NCI-H187 (cell line): ENCODE measurements at places on chromosomes 16 and 17.

DNA sequence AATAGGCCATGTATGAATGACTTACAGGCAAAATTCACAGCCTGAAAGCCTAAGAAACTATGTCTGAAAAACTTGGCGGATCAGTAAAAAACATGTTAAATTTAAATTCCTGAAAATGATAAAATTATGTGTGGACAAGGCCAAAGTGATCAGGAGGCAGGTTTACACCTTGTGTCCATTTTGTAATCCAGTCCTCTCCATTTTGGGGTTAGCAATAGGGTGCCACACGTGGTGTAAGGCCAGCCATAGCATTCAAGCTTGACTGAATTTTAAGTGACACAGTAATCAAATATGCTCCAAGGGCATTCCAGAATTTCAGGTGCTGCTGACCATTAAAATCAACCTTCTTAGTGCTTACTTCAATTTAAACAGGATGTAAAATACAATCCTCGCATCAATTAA, 2.7 kb downstream of the RNF43 start:
- DNase-seq, result no peak

DNA sequence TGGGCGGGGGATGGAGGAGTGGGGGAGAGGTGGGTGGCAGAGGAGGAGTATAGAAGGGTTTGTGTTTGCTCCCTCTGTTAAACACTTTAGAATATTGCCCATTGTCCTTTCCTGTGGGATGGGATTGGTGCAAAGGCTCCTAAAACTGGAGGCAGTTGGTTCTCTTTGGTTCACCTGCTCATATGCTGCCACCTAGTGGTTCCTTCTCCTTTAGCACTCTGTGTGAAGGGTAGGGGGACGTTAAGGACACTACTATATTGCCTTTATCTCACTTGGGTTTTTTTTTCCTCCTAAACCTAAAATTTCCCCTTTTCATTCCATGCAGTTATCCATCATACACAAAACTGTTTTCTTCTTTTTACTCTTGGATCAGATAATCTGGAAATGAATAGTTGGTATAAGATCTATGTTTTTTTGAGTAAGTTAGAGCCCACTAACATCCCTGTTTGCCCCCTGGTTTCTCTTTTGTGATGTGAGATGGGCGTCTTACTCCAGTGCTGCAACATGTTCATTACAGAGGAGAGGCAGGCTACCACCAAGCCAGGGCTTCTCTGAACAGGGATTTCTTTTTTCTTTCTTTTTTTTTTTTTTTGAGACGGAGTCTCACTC, 23.8 kb downstream of the SNX11 start:
- peak; percentile 65 for DNase-seq

GRCh38 chr16:66004699-66005098, 361.8 kb upstream of the CDH5 start:
- DNase-seq, result no peak

DNA sequence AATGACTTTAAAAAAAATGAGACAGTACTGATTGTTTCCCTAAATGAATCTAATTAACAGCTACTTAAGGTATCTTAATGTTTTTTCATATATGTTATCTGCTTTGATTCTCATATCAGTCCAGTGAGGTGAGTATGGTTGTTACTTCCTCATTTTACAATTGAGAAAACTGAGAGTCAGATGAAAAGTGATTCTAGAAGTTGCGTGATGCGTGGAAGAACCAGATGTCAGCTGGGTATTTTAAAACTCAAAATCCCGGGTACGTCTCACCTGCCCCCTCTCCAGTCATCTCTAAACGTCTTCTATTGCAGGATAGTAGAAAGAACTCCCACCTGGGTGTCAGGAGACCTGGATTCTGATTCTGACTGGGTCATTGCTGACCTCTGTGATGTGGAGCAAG, 89.2 kb downstream of the MAP2K6 start:
- DNase-seq, result no peak

DNA sequence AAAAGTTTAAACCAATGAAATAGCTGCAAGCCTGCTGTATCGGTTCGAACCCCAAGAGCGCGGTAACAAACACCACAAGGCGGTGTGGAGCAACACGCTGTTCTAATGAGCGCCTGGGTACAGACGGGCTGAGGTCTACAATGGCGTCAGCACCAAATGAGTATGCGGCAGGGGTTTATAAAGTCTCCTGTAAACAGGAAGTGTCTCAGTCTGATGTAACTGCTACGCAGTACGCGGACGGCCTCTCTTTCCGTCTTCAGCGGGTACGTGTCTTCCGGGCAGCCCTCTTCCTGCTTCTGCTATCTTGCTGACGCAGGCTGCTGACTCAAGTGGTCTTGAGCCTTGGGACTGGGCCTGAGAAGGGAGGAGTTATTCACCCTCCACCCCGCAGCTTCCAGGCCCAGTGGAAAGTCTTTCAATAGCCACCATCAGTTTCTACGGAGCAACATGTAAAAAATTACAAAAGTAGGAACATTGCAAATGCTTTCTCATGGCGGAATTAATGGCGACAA, 40.5 kb upstream of the KCNJ2 start:
- no peak for DNase-seq

GRCh38 chr16:68710211-68710610, 26.9 kb upstream of the CDH1 start:
- no peak for DNase-seq

DNA sequence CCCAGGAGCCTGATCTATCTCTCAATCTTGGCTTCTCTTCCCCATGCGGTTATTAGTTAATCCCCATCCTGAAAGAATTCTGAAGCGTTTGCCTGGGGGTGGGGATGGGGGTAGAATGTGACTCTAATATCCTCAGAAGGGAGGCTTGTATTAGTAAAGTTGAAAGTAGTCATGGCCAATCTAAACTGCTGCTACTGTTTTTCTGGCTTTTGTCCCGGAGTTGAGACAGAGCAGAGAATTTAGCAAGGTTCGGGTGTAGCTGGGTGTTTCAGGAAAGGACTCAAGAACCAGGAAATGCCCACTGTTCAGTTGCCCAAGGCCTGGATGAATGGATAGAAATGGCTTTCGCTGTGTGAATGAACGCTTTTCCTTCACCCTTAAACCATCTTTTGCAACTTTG, 17.6 kb upstream of the ITGAM start:
- DNase-seq, result no peak

GRCh38 chr16:1333149-1333812, at the start of gene BAIAP3:
Gene BAIAP3 (plus strand): TSS chr16:1333645. CDS start chr16:1338550, 4,905 bp downstream.
- DNase-seq, result no peak

DNA sequence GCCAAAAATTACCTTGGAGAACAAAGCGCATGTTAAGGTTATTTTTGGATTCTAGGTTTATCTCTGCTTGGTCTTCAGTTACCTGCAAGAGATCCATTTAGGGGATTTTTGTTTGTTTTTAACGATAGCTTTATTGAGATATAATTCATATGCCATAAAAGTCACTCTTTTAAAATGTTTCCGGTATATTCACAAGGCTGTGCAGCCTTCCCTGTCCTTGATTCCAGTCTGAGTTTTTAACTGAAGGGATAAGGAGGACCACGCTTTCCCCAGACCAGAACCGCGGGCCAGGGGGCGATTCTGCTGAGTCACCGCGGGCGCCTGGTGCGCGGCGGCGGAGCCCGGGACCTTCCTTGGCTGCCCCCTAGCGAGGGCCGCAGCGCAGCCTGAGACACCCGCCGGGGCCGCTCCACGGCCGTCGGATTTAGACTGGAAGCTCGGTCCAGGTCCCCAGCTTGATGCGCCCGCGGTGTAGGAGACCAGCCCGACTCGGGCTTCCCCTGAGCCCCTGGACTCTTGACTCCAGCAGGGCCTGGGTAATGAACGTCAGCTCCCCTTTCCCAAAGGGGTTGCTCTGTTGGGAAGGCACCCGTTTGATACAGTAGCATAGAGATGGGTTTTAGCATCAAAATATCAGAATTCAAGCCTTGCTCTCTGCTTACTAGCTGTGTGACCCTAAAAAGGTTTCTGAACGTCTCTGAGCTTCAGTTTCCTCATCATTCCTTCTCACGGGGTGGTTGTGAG, 50.0 kb upstream of the STH start:
- no peak for DNase-seq

DNA sequence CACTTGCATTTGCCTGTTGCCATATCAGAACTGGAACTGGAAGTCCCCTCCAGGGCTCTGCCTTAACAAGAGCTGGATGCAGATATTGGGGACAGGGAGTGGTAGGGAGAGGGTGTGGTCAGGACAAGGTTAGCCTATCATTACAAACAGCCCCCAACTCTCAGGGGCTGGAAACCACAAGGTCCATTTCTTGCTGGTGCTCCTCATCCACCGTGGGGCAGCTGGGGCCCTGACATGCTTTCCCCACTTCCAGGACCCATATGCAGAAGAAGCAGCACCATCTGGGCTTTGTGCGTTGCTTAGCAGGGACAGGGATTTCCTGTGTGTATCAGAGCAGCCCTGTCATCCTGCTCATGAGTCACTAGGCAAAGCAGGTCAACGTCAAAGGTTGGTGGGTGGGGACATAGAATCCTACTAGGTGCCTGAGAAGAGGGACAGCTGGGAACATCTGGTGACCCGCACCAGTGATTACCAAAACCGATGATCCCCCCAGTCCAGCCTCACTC, 26.9 kb downstream of the RGS9 start:
- no peak for DNase-seq

DNA sequence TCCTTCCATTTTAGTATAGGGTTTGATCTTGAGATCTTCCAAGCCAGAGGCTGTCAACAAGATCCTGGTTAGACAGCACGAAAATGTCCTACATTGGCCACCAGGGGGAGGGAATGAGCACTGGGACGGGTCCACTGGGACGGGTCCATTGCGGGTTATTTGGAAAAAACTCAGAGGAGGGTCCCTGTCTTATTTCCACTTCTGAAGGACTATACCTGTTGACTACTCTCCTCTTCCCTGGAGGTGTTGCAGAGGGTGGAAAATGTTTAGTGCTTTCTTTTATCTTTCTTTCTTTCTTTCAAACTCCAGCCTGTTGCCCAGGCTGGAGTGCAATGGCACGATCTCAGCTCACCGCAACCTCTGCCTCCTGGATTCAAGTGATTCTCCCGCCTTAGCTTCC, 2.5 kb downstream of the TTLL6 start:
- DNase-seq, result no peak

GRCh38 chr16:88784074-88784855, 755 bp downstream of the PIEZO1 start:
- DNase-seq, result no peak

GRCh38 chr16:12415072-12415471, 388.6 kb downstream of the CPPED1 start:
- DNase-seq, result no peak

DNA sequence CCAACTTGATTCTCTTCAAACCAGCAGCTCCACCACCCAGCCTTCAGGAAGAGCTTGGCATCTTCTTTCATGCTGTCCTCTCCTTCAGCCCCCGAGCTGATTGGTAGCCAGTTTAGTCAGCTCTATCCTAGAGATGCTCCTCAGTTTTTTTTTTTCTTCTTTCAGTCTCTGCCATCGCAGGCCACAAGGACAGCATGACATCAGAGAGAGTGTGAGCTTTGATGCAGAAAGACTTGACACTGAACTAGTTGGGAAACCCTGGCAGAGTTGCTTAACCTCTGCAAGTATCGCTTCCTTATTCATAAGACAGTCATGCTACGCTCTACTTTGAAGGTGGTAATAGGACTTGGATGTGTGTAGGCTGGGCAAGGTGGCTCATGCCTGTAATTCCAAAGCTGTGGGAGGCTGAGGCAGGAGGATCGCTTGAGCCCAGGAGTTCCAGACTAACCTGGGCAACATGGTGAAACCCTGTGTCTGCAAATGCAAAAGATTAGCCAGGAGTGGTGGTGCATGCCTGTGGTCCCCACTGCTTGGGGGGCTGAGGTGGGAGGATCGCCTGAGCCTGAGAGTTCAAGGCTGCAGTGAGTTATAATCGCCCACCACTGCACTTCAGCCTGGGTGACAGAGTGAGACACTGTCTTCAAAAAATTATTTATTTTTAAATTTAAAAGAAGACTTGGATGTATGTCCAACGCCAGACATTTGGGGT, 2.6 kb downstream of the CD300LB start:
- no peak for DNase-seq

- no peak for DNase-seq
These were observed 8.2 kb downstream of the CDK3 start for GRCh38 chr17:76008630-76009425.

DNA sequence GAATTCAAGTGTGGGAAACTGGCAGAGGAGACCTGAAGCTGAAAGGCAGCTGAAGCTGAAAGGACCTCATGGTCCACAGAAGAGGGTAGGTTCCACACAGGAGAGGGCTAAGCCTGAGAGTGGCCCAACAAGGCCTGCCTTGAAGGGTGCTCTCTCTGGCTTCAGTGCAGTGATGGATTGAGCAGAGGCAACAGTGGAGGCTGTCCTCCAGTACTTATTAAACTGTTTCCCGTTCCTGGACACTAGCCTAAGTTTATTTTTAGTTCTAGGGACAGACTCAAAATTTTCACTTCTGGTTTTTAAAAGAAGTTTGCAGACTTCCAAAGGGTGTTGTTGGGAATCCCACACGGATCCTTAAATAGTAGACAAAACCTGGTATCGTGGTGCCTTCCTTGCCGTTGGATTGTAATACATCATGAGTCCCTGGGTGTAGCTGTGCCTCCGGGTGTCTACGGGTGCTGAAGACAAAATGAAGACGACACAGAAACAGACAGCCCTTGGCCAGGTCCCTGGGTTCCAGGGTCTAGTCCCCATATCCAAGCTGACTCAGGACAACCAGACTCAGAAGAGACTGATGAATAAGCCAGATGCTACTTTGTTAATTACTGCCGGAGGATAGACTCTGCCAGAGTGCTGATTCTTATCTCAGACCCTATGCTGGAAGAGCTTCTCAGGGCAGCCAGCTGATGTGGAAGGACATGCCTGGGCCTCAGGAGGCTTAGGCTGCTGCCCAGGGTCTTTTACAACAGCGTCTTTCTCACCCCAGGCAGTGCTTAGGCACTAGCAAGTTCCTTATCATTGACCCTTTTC, 7.1 kb upstream of the CMTM4 start:
- DNase-seq, result no peak

DNA sequence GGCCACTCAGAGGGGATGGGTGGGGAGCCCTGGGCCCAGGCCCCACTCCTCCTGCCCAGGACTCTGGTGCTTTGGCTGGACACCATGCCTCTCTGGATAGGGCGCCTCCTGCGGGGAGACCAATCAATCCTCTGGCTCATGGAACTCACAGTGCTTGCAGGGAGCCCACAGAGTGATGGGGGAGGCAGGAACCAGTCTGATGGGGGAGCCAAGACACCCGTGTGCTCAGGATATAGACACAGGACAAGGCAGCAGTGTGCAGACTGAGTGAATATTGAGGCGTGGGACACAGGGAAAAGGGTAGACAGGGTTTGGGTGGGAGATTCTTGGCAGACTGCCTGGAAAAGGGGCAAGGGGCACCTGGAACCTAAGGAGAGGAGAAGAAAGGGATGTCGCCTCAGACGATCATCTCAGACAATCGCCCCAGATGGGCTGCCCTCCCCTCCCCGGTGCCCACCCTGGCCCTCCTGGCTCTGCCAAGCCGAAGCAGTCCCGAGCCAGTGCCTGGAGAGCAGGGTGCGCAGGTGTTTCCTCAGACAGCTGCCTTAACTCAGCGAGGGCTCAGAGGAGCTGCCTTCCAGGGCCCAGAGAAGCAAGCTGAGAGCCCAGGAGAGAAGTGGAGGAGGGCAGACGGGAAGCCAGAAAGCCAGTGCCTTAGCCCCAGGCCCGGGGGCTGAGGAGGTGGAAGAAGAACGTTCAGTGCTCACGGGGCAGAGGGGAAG, 37.4 kb upstream of the DLX4 start:
- DNase-seq, result no peak

- DNase-seq, result no peak
These were observed 3.9 kb downstream of the GLIS2 start for GRCh38 chr16:4319454-4320421.

GRCh38 chr17:56831369-56832095, 2.2 kb downstream of the C17orf67 start:
- no peak for DNase-seq
